ENCODE measurements at places on chromosomes 6 and 20.

- peak; percentile 28 for DNase-seq
Measured at GRCh38 chr6:149331043-149331807, 13.7 kb downstream of the TAB2 start.

DNA sequence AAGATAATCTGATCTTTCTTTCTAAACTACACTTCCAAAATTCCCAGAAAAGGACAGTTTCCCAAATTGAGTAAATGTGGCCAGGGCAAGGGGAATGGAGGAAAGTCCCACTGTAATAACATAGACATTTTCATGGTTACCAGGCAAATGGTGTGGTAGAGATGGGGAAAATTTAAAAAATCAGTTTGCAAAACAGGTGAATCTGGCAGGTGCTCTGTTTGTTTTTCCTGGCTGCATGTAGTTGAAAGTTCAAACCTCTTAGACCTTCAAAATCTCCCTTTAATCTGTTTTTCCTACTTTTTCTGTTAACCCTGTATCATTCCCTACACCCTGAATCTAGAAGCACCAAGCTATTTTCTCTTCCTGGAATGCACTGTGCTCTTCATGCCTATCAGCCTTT is 2.0 kb upstream of the BCKDHB start:
- DNase-seq: no peak

DNA sequence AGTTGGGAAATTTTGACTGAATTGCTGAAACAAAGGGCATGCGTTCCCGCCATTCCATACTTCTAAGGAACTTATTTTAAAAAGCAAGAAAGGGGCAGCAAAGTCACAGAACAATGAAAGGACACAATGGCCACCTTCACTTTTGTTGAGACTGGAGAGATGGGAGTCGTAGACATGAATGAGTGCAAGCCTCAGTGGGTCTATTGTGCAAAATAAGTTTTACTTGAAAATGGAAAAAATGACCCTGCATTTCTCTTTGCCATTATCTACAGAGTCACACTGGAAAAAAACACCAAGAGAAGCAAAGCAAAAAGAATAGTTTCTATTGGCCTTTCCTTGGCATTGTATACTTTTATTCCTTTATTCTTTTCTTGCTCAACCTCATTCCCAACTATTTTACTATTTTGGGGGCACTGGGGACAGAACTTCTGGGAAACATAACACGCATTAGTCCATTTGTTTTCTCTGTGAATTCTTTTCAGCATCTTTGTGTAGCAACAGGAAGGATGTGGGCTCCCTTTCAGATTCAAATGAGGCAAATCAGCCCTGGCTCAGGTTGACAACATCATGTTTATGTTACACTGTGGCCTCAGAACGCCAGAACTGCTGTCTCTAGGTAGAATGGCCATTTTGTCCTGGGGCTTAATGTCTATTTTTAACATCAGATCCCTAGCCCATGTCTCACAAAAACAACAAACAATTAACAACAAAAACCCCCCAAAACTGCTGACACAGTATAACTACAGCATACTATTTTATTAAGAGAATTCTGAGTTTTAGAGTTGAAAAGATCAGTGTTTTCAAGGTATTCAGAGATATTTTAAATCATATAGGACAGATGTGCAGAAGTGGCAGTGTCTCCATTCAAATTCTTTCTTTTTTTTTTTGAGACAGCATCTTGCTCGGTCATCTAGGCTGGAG is 122.2 kb downstream of the FYN start:
- peak; percentile 27 for DNase-seq

DNA sequence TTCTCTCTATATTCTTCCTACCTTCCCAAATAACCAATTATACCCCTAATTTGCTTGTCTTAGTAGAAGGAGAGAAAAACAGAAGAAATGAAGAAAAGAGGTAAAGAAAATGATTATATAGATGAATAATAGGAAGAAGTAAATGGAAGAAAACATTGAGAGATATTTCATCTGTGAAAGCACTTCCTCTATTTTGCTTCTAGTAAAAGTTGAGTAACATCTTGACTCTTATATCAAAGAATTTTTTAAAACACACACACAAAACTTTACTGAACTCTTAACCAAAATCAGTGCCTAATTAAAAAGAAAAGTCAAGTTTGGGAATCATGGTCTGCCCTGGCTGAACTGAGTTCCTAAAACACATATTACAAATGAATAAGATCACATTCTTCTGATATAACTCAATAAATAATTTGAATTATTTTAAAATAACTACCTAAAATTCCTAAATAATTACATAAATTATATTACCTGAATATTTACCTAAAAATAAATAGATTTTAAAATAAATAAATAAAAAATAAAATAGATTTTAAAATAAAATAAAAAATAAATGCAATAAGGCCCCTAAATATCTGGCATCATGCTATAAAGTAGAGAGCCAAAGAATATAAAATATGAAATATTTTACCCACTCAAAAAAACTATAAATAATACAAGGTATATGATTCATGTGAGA is 8.8 kb downstream of the SLC17A2 start:
- no peak for DNase-seq

DNA sequence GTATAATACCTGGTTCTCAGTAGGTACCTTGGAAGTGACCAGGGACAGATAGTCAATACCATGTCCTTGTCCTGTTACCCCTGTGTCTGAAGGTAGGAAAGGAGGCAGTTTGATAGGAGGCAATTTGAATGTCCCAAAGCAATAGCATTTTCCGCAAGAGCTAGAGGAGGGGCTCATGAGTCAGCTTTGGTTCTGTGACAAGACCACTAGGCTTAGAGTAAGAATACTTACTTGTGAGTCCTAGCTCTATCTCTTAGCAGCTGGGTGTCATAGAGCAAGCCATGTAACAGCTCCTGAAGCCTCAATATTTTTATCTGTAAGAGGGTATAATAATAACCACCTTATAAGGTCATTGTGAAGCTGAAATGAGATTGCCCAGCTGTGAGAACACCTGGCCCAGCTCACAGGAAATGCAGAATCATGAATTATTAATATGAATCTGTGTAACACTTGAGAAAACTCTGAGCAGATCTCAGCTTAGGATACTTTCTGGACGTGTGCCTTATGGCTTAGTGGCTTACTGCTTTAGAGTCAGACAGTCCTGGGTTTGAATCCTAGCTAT is 58.6 kb downstream of the DAAM2 start:
- peak; percentile 25 for DNase-seq

DNA sequence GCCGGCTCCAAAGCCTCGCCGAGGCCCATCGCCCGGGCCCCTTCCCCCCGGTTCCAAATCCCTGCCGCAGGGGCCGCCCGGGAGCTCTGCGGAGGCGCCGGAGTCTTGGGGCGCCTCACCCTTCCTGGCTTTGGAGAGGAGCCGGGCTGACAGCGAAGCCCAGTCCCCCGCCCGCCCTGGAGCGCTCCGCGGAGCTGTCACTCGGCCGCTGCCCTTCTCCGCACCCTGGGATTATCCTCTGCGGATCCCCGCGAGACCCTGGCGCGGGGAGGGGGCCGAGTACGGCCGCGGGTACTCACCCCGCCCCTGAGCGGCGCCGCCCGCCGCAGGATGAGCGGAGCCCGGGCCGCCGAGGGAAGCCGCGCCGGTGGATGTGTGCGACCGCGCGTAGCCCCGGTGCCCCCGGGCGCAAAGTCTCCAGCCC is 343 bp downstream of the SNAP91 start:
- no peak for DNase-seq

GRCh38 chr20:52593654-52594053 is 378.5 kb upstream of the TSHZ2 start:
- DNase-seq: peak; percentile 25

- no peak for DNase-seq
Measured at GRCh38 chr20:13333793-13334192, 112.7 kb downstream of the ISM1 start.

DNA sequence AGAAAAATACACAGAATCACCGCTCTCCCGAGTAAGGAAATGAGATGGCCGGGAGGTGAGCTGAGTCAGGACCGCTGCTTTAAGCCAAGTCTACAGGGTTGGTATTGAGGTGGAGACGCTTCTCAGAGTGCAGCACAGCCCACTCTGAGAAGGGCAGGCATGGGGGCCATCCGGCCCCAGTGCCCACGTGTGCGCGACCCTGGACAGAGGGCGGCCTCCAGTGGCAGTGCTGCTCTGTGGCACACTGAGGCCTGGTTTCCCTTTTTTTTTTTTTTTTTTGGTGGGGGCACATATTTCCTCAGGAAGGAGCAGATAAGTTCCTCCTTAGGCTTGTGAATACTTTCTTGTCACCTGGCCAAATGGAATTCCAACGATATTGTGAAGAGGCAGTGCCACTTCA is 88.8 kb downstream of the FOXC1 start:
- DNase-seq: no peak

- no peak for DNase-seq
Measured at GRCh38 chr6:165729307-165729936, 66.4 kb upstream of the PDE10A start.

GRCh38 chr20:909641-910040 is 6.5 kb downstream of the ANGPT4 start:
- no peak for DNase-seq

DNA sequence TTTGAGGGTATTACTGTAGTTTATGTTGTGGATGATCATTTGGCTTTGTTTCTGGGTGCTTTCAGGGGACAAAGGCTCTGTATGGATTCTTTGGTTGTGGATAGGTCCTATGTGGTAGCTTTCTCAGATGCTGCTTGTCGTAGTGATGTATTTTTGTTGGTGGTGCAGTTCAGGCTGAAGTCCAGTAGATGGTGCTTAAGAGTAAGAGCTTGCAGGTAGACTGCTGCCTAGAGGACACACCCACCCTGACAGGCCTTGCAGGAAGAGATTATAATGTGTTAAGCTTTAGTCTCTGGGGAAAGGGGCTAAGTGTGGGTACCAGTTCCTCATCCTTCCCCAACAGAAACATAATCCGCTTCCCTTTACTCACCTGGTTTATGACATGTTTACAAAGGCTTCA is 62.6 kb upstream of the ADGRB3 start:
- peak; percentile 9 for DNase-seq

- no peak for DNase-seq
Measured at GRCh38 chr6:115363379-115363778, 697.3 kb downstream of the FRK start.

- peak; percentile 65 for DNase-seq
Measured at GRCh38 chr6:79031821-79032590, 46.0 kb downstream of the PHIP start.

Data from fibroblast of upper back skin (primary cell).